ENCODE measurements at places on chromosomes 11 and 22. TPM values are rescaled to one million over a fixed set of nuclear protein-coding genes. Genes with fewer than 3 reads are reported as not detected.

Gene SLC25A18
- total RNA-seq, result 0.11 TPM

Gene OR8B12
- not detected for total RNA-seq

Gene OR51I1
- total RNA-seq, result not detected

Gene DLG2
- total RNA-seq, result 0.20 TPM

Gene VWCE
- total RNA-seq, result 0.39 TPM

Gene MAJIN
- total RNA-seq, result not detected

Gene COA4
- total RNA-seq, result 127 TPM

Gene GTF2H1
- 38.6 TPM for total RNA-seq

Gene OR10G7
- not detected for total RNA-seq

Gene BAIAP2L2
- 5.9 TPM for total RNA-seq

Gene TUB
- total RNA-seq, result 7.9 TPM

Gene CHRNA10
- 1.9 TPM for total RNA-seq

Gene MYBPC3
- 0.09 TPM for total RNA-seq

Gene MARK2
- total RNA-seq, result 26.0 TPM

Gene SMIM38
- total RNA-seq, result 0.09 TPM

Gene HBB
- total RNA-seq, result not detected

Gene ART5
- total RNA-seq, result not detected

Gene NAALADL1
- total RNA-seq, result not detected

Gene RFPL2
- not detected for total RNA-seq

Gene SLC22A9
- total RNA-seq, result not detected

Gene TRIM49
- total RNA-seq, result not detected

Gene SLC22A8
- total RNA-seq, result not detected

Gene RNASEH2C
- 58.3 TPM for total RNA-seq

Gene DBX1
- total RNA-seq, result not detected

Gene KRTAP5-2
- total RNA-seq, result not detected

Gene NELL1
- not detected for total RNA-seq

Gene FXYD2
- 21.4 TPM for total RNA-seq

Gene PARVA
- total RNA-seq, result 26.4 TPM

Gene PTGDR2
- total RNA-seq, result 0.09 TPM

Gene SEPTIN3
- 1.3 TPM for total RNA-seq

Gene OR8G1
- not detected for total RNA-seq

Gene MS4A6A
- not detected for total RNA-seq

Gene BARX2
- not detected for total RNA-seq

Gene TKFC
- 71.3 TPM for total RNA-seq

Gene SART1
- 43.2 TPM for total RNA-seq

Gene UPK3A
- not detected for total RNA-seq

Gene PYGM
- 0.73 TPM for total RNA-seq

Gene PATE2
- not detected for total RNA-seq

Gene BTBD18
- total RNA-seq, result not detected

Gene SPDYC
- total RNA-seq, result not detected

Gene LRRC75B
- 5.9 TPM for total RNA-seq

Gene SLC16A8
- total RNA-seq, result not detected

Gene ART1
- total RNA-seq, result not detected

Gene DNAJB7
- total RNA-seq, result not detected

Gene FOXRED1
- total RNA-seq, result 24.4 TPM

Gene C11orf65
- 0.36 TPM for total RNA-seq

Gene CSF2RB
- not detected for total RNA-seq

Gene OSM
- not detected for total RNA-seq

Gene EXPH5
- total RNA-seq, result 0.05 TPM

Gene CEP126
- total RNA-seq, result 3.4 TPM

Gene TRIM48
- total RNA-seq, result not detected

Gene RASD2
- total RNA-seq, result 1.1 TPM

Gene ACRV1
- total RNA-seq, result not detected

Gene NLRP14
- not detected for total RNA-seq

Gene MN1
- 2.6 TPM for total RNA-seq

Gene OR52B2
- total RNA-seq, result not detected

Gene PKDREJ
- total RNA-seq, result not detected

Measured in A549 treated with ZK216348 at 1 μM for 4 hours (cell line).